ENCODE measurements at places on chromosomes 6 and 20. TPM values are rescaled to one million over a fixed set of nuclear protein-coding genes. Genes with fewer than 3 reads are reported as not detected.

DNA sequence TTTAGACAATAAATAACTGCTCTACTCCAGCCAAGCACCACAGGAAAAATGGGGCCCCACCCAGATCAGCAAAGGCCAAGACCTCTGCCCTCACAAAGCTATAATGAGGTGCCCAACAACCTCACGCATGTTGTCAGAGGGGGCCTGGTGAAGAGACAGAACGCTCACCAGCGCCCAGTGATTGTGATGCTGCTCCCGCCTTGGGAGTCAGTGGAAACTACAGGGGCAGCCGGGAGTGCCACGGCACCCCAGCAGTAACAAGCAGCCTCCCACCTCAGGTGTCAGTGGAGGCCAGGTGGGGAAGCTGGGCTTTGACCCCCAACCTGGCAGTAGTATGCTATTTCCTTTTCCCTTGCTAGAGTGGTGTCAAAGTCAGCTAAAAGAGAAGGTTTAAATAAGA is 47.4 kb downstream of the TCP11 start:
- DNase-seq: no peak

DNA sequence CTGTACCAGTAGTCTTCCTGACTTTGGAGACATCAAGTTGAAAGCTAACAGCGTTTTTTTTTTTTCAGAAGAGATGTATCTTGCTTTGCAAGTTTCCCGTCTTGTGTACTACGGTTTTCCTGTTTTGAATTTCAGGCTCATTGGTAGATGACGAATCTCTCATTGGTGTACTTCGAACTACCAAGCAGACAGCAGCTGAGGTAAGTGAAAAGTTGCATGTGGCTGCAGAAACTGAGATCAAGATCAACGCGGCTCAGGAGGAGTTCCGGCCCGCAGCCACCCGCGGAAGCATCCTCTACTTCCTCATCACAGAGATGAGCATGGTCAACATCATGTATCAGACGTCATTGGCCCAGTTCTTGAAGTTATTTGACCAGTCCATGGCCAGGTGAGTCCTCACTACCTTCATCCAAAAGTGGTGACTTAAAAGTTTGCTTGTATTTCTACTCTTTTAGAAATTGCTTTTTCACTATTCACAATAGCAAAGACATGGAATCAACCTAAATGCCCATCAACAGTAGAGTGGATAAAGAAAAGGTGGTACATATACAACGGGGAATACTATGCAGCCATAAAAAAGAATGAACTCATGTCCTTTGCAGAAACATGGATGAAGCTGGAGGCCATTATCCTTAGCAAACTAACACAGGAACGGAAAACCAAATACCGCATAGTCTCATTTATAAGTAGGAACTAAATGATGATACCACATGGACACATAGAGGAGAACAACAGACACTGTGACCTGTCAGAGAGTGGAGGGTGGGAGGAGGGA is 110.6 kb upstream of the GLP1R start:
- DNase-seq: no peak

DNA sequence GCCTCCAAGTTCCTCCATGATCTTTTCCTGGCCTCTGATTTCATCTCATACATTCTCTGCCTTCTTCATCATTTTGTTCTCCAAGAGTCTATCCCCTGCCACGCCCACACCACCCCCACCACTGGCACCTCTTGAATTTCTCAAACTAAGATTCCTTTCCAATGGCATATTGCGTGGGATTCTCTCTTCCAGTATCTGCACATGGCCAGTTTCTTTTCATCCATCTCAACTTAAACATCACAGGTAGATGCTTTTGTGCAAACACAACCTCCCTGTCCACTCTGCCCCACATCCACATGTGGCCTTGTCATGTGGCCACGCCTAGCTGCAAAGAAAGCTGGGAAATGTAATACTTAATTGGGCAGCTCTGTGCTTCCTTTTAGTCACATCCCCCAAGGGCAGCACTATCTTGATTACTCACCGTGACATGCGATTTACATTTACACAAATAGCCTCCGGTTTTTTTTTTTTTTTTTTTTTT is 33.4 kb upstream of the ZMYND8 start:
- no peak for DNase-seq

- no peak for DNase-seq
These were observed 146.0 kb downstream of the CEBPB start for GRCh38 chr20:50336661-50337060.

ANGPT4 gene
- 0.21 TPM for total RNA-seq

- no peak for DNase-seq
These were observed 36.6 kb downstream of the CITED2 start for GRCh38 chr6:139337830-139338229.

LY6G6C gene
- total RNA-seq: not detected

DNA sequence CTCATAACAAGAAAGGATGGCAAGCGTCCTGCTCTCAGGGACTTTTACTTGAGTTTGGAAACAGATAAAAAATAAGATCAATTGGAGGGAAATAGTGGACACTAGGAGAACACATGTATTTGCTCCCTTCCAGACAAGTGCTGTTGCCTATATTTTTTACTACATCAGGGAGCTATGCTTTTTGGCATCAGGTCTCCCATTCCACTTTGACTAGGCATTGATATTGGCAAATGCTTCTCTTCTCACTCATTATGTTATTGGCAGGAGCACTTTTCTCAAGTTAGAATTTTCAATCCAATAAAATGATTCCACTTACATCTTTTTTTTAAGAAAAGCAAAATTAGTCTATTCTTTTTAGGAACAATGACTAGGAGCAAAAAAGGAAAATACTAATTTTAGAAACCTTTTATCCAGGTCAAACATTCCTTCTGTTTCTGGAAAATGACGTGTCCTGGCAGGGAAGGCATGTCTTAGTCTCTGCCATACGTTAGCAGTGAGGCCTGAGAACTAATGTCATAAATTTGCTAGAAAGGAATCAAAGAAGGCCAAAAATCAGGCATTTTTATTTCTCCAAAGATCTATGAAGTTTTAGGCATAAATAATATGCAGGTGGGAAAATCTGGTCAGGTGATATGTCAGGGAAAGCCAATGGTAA is 21.4 kb downstream of the BCAS1 start:
- DNase-seq: no peak

MYBL2 gene
- 2.3 TPM for total RNA-seq

DNA sequence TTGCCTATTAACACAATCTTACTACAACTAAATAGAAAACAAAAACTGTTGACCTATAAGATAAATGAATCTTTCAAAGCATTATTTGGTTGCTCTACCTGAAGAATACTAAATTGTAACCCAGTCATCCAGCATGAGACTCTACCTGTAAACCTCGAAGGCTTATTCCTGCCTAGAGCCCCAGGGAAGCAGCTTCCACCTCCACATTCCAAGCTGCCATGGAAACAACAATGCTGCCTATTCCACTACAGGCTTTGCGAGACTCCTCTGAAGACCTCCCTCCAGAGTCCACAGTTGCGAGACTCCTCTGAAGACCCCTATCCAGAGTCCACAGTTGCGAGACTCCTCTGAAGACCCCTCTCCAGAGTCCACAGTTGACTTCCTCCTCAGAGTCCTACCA is 15.7 kb downstream of the GMDS start:
- DNase-seq: no peak

GRCh38 chr6:32983964-32984621 is 15.7 kb downstream of the BRD2 start:
- DNase-seq: no peak

GRCh38 chr6:143778926-143779325 is 64.2 kb upstream of the LTV1 start:
- DNase-seq: no peak

DNA sequence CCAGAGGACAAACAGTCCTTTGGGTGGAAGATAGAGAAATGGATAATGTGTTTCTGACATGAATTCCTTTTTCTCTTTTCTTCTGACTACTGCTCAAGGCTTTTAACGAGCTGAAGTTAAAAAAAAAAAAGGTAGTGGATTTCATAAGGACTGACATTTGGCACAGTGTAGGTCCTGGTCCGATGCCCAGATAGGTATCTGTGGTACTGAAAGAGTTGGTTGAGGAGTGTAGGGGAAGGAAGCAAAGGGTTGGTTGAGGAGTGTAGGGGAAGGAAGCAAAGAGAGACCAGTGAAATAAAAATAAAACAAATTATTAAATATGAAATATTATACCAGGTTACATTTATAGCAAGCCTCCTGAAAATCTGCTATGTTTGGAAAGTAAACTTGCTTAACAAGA is 11.8 kb downstream of the UTRN start:
- DNase-seq: no peak

GRCh38 chr6:136095986-136096385 is 154.1 kb downstream of the MTFR2 start:
- DNase-seq: no peak

GGTLC1 gene
- not detected for total RNA-seq

AARS2 gene
- total RNA-seq: 13.6 TPM
